ENCODE measurements at places on chromosomes 5 and 9.

GRCh38 chr5:178201221-178201926 lies 3.0 kb upstream of the HNRNPAB start:
- no peak for DNase-seq

DNA sequence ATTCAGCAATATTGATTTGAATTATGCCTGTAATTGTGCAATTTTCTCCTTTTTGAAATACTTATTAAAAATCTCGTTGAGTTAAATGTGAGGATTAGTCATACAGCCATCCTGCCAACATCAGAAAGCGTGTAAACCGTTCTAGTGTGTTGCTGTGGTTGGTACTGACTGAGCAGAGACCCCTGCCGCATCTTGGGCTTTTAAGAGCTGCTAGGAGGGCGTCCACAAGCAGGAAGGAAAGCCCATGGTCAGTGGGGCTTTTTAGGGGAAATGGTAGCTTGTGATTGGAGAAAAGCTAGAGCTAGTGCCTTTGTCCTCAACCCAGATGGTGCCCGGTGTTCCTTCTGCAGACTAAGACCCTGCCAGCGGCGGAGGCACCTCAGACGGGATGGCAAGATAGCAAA lies 1.3 kb downstream of the SDHA start:
- DNase-seq, result peak; percentile 26

DNA sequence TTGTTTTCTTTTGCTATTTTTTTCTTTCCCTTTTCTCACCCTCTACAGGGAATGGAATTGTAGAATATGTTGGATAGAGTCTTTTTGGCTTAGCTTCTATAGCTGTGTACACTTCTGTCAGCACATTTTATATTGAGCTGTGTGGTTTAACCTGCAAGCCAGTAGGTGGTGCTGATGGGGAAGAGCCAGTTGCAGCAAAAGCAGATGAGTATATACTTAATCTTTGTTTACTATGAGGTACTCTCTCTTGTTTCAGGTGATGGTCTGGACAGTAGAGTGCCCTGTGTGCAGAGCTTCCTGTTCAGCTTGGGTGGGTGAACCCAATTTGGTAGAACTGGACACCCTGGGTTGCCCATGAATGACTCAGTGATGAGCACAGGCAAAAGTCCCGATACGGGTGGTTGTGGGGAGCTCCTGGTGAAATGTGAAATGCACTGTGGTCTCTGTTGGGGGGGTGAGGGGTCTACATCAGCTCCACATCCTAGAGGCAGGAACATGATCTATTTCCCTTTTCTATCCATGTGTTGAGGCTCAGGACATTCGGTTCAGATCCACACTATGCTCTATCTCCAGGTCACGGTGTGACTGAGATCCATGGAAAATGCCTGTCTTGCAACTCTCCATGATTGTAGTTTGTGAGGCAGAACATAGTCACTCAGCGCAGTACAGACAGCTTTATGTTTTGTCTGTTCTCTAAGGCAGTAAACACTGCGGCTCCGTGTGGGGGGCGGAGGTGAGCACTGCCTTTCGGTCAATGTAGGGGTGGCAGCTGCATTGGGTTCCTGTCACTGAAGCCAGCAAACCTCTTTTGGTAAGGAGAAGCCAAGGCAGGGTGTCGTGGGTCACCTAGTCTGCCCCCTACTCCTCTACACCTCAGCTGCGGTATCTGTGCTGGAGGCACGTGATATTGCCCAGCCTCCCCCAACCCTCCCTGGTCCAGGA lies 353.2 kb downstream of the PRR16 start:
- no peak for DNase-seq

- peak; percentile 21 for DNase-seq
Observed at GRCh38 chr9:96219026-96219899, 82.7 kb downstream of the HSD17B3 start.

GRCh38 chr5:93378073-93378472 lies 202.9 kb downstream of the NR2F1-AS1 start:
- no peak for DNase-seq

- DNase-seq, result no peak
Observed at GRCh38 chr5:24645483-24645882, 705 bp upstream of the CDH10 start.

- no peak for DNase-seq
Observed at GRCh38 chr5:164202338-164202737, 696.9 kb downstream of the MAT2B start.

GRCh38 chr5:34680896-34681295 lies 24.8 kb downstream of the RAI14 start:
- DNase-seq, result no peak

DNA sequence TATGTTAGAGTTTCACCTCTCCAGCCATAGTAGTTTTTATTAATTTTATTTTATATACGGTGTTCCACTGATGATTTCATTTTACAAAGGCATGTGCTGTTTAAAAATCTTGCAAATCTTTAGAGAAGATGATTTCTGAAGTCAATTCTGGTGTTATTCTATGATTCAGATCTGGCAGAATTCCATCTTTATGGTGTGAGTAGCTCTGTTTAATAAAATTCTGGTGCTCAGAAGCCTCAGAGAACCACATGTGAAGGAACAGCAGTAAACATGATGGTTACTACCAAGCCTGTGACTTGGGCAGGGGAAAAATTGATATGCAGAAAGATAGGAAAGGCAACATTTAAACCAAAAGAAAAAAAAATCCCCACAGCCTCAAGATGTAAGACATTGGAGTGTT lies 299.7 kb downstream of the NPR3 start:
- no peak for DNase-seq

GRCh38 chr9:108913391-108913790 lies 20.5 kb downstream of the ELP1 start:
- DNase-seq, result no peak

DNA sequence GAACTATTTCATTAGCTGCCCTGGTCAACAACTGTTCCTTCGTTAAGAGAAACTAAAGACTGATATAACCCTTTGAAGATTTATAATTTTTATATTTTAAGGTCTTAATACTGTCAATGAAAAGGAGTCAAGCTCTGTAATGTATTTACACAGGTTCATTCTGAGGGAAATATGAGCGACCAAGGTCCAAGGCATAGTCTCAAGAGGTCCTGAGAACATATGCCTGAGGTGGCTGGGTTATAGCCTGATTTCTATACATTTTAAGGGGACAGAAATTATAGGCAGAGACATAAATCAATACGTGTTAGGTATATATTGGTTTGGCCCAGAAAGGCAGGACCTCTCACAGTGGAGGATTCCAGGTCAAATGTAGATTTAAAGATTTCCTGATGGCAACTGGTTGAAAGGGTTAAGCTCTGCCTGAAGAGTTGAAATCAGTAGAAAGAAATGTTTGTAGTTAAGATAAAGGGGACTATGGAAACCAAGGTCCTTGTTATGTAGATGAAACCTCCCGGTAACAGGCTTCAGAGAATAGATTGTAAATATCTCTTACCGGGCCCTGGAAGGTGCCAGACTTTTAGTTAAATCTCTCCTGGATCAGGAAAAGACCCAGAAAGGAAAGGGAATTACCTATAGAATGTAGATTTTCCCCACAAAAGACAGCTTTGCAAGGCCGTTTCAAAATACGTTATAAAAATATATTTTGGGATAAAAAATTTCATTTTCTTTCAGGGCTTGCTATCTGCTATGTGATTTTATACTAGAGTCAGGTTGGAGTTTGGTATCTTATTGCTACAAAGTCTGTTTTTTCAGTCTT lies 107.3 kb upstream of the PRLR start:
- DNase-seq, result no peak

GRCh38 chr9:28820741-28821140 lies 1247.5 kb upstream of the C9orf72 start:
- no peak for DNase-seq

- DNase-seq, result no peak
Observed at GRCh38 chr9:87097238-87097637, 149.9 kb upstream of the GAS1 start.

- peak; percentile 64 for DNase-seq
Observed at GRCh38 chr9:84322828-84323227, 17.7 kb downstream of the SLC28A3 start.

DNA sequence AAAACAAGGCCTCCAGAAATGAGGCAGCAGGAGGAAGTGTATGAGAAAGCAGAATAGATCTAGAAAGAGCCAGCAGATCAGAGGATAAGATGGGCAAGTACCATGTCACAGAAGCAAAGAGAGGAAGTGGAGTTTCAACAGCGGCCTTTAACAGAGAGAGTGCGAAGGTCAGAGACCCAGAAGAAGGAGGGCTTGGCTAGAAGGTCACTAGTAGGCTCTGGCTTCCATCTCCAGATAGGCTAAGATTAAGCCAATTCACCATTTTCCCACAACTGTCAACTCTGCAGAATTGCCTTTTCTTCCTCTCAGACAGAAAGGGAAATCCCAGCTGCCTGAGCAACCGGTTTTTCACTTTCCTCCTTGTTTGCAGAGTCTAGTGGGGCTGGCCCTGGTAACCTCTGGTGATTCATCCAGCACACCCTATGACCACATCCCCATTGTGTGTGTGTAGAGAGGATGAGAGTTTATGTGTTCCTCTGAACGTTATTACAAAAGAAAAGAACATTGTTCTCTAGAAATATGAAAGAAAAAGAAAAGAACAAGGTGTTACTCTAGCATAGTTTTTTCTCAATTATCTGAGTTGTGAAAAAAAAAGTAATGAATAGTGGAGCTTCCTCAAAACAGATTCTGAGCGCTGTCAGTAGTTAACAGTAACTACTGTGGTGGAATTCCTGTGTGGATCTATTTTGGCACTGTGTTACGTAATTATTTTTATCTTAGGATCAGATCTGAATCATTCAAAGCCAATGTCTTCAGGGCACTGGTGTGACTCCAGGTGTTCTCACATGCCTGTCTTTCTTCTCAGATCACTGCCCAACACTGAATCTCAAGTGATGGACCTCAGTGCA lies 220.4 kb downstream of the ARRDC3 start:
- peak; percentile 98 for DNase-seq

GRCh38 chr5:172284611-172284980 lies 1.0 kb upstream of the UBTD2 start:
- DNase-seq, result no peak

- DNase-seq, result peak; percentile 96
Observed at GRCh38 chr5:120258123-120258522, 206.0 kb upstream of the PRR16 start.

- DNase-seq, result no peak
Observed at GRCh38 chr9:16121601-16122286, 568.9 kb downstream of the CCDC171 start.

- no peak for DNase-seq
Observed at GRCh38 chr9:95079461-95079860, 238.0 kb downstream of the FANCC start.

DNA sequence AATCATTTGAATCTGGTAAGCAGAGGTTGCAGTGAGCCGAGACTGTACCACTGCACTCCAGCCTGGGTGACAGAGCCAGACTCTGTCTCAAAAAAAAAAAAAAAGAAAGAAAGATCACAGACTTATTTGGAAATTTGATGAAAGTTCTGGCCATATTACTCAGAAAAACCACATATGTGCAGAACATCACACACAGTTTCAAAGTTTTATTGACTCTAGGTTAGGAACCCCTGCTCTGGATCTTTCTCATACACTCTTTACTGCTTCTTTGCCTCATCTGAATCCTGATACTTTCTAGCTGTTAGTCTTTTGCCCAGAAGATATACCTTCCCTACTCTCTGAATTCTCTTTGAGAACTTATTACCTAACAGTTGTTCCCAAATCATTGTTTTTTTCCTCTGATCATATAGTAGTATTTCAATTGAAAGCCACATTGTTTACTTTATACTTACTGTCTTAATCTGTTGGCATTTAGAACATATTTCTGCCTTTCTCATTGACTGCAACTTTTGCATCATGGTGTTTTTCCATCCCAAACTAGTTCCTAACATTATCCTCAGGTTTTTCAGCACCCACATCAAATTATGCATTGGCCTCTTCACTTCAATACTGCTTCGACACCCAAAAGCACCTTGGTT lies 68.7 kb downstream of the LNPEP start:
- no peak for DNase-seq

GRCh38 chr5:129041196-129041881 lies 53.2 kb upstream of the ISOC1 start:
- DNase-seq, result no peak

GRCh38 chr9:90189306-90189705 lies 453.3 kb downstream of the DIRAS2 start:
- peak; percentile 60 for DNase-seq

DNA sequence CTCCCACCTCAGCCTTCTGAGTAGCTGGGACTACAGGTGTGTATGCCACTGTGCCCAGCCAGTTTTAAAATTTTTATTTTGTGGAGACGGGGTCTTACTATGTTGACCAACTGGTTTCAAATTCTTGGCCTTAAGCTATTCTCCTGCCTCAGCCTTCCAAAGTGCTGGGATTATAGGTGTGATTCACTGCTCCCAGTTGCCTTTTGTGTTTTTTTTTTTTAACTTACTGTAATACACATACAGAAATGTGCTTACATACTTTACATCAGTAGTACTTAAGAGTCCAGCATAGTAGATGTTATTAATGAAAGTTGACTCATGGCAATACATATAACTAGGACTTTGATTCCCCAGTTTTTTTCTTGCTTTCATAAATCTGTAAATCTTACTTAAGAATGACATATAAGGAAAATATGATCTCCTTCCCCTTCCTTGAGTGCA lies 4.7 kb downstream of the MAN2A1 start:
- peak; percentile 59 for DNase-seq

- peak; percentile 80 for DNase-seq
Observed at GRCh38 chr5:139164020-139164419, 34.1 kb downstream of the SIL1 start.

- no peak for DNase-seq
Observed at GRCh38 chr5:54678737-54679136, 161.2 kb downstream of the SNX18 start.

DNA sequence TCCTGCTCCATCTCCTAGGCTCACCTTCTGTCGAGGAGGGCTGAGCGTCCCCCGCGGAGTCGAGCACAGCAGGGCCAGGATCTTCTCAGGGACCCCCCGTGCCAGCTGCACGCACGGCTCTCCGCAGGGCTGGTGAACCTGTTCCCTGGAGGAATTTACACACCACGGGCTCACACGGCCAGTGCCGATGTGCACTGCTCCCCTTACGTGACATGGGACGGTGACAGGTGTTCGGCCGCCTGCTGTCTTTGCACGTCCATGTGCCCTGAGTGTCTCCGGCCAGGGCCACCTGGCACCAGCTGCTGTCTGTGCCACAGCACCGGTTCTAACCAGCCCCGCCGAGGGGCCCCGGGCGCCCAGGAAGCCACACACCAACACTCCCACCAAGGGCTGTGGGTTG lies 8.7 kb upstream of the AGPAT2 start:
- no peak for DNase-seq

- DNase-seq, result no peak
Observed at GRCh38 chr9:18569941-18570630, 96.1 kb downstream of the ADAMTSL1 start.

DNA sequence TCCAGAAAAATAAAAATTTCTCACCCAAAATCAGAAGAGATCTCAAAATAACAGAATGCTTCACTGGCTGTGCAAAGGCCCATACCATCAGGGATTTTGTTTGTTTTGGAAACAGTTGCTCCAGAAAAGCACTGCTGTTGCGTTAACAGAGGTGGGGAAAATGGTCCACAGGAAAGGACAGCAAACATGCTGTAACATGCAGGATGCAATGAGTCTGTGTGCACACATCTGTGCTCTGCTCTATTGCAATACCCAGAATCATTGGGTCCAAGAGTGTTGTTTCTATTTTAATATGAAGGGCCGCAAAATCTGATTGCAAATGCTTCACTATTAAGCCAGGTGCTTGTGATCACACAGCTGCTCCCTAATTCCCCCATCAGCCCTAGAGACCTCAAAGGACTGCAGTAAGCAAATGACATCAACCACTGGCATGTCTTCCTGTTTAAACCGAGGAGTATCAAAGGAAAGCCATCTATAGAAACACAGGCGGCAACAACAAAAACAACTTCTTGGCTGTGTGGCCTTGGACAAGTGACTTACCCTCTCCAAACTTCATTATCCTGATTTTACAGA lies 141.0 kb downstream of the DCP2 start:
- no peak for DNase-seq
